ENCODE measurements at places on chromosomes 5 and 9.

DNA sequence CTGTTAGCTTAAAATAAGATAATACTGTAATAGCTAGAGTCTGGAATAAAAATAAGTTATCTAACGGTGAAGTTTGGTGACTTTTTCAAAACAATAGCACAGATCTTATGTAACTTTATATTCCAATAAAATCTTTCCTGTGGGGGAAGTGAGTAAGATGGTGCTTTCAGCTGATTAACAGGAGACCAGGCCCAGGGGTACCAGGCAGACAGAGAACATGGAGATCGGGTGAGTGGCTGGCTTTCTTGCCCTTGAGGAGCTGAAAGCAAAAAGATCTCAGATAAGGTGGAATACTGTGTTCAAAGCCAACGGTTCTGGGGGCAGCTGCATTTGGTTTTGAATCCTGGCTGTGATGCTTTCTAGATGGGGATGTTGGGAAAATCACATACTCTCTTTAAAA is 61.3 kb downstream of the MAT2B start:
- DNase-seq: no peak

GRCh38 chr9:81613002-81613812 is 76.1 kb downstream of the TLE1 start:
- DNase-seq: no peak

- no peak for DNase-seq
These were observed 8.2 kb downstream of the UNC5A start for GRCh38 chr5:176818391-176819098.

- no peak for DNase-seq
These were observed 42.0 kb downstream of the FBXO38 start for GRCh38 chr5:148425808-148426207.

DNA sequence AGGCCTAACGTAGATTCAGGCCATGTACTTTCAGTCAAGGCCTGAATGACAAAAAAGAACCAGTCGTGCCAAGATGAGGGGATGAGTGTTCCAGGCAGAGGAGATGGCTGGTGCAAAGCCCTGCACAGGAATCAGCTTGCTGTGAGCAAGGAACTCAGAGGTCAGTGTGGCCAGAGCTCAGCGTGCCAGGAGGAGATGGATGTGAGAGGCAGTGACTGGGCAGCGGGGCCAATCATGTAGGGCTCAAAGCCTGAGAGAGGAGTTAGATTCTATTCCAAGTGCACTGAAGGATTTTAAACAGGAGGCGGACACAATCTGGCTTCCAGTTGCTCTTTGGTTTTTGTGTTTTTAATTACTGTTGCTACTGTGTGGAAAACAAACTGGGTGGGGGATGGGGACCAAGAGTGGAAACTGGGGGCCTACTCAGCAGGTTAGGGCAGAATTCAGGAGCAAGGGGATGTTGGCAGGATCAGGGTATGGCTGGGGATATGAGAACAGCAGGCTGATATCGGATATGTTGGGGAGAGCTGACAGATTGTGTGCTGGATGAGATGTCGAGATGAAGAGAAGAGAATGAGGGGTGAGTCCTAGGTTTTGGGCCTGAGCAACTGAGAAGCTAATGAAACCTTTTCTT is 64.3 kb downstream of the ANGPTL2 start:
- DNase-seq: no peak

DNA sequence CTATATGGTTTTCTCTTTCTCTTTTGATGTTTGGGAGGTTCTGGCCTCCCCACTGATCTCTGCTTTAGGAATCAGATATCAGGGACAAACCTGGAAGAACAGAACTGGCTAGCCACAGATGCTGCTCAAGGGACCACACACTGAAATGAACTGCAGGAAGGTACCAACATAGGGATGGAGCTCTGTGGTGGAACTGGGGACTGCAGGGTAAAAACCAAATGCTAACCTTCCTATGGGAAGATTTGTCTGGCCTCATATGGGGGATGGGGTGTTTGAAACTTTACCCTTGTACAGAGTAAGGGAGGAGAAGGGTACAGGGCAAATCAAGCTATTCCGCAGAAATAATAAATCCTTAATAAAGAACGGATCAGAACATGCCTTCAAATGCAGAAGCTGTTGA is 49.4 kb downstream of the ELOVL7 start:
- no peak for DNase-seq

GRCh38 chr5:167720259-167720658 is 571.2 kb upstream of the WWC1 start:
- no peak for DNase-seq

DNA sequence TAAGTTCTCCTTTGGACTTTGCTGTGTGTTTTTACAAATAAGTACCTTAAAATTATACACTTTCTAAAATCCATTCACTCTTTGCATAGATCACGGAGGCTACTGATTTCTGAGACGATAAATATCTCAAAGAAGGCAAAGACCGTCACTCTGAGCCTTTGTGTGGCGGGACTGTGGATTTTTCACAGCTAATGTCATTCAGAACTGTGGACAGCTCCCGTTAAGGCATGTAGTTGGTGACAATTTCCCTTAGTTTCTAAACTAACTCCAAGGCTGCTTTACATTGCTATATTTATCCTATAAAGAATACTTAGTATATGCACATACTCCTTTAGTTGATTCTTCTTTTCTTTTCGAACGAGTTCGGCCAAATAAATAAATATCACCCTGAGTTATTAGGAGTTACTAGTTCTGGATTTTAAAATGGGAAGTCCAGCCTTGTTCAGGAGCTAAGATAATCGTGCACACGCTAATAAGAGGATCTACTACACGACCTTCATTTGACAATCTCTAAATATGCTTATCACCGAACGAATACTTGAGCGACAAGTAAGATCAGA is 1.8 kb downstream of the HCN1 start:
- DNase-seq: no peak

DNA sequence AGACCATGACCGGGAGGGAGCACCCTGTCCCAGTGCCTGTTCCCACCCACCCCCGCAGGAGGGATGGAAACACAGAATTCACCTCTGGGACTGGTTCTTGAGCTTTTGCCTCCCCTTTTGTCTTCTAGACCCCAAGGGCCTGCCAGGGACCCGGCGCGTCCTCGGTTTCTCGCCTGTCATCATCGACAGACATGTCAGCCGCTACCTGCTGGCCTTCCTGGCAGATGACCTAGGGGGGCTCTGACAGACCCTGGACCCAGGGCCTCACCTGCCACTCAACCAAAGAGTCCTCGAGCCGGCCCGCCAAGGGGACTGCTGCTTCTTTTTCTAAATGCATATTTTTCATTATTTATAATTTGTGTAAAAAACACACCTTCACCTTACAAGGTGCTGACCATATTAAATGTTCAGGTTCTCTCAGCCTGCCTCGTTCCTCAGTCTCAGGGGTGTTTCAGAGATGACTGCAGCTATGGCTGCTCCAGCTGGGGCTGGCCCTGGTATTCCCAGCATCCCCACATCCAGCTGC is 16.9 kb downstream of the CARD19 start:
- no peak for DNase-seq

- DNase-seq: no peak
These were observed 18.2 kb upstream of the DCP2 start for GRCh38 chr5:112958093-112959088.

DNA sequence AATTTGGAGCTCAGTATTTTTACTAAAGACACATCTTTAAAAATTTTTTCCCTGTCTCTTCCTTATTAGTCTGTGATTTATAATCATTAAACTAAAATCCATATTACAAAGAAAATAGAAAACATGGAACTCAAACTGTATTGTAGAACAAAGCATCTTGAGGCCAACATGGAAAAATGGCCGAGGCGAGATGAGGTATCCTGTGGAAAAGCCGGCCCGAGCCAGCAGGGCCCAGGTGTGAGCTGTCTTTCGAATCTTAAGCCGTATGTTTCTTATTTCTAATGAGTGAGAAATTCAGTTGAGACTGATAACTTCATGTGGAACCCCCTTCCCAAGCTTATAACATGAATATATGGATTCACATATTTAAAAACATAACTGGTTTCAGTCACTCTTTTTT is 170.4 kb upstream of the OTULINL start:
- no peak for DNase-seq

DNA sequence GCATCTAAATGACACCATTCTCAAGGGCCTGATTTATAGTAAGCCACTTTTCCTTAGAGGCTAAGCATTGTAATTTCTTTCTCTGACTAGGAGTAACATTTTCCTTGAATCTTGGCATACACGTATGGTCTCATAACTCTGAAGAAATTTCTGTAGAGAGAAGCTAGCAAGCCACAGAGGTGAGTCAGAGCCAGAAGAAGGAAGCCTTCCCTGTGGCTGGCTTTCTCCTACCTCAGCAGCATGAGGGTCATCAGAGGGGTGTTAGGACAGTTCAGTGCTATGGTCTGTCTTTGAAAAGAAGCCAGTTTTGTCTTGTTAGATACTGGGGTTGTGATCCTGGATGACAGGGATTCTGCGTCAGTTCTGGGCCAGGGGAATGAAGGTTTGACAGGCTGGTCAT is 3.2 kb downstream of the SNX30 start:
- DNase-seq: no peak

DNA sequence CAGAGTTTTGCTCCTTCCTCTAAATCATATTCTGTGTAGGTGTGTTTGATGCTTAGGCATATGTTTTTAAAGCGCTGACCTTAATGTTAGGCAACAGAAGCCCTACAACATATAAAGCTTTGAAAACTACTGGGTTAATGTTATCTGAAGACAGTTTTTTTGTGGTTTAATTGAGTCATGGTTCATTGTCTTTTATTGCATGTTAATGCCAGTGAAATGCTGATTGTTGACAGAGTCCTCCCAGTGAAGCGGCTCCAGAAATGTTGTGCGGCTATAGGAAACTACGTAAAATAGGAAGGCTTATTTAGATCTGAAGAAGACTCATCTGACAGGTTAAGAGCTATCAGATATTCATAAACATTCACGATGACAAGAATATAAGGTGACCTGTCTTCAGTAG is 424.6 kb downstream of the CCDC171 start:
- DNase-seq: no peak

DNA sequence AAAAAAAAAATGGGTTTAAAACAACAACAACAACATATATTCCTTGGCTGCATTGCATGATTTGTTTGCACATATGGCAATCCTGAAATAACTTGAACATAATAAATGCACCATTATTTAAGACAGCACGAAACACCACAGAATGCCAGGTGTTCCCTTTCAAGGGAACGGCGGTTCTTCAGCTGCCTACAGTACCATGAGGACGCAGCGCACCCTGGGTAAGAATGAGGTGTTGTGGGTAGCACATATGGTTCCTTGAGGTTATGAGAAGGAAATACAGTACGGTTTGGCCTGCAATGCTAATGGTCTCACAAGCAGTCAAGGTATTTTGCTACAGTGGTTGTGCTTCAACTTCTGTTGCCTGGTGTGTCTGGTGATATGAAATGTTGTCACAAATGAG is 174.8 kb downstream of the SLC12A2 start:
- DNase-seq: no peak

DNA sequence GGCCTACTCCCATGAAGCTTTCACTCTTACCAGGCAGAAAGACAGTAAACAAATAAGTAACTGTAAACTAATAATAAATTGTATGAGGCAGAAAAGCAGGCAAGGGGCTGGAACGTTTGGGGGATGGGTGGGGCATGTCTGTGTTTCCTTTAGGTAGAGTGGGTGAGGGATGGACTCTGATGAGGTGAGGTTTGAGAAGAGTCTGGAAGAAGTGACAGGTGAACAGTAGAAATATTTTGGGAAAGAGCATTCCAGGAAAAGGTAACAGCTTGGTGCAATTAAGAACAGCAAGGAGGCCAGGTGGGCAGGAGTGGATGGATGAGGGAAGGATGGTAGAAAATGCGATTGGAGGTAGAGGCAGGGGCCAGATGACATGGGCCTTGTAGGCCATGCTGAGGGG is 56.5 kb downstream of the PTTG1 start:
- no peak for DNase-seq

GRCh38 chr5:16899171-16899570 is 36.9 kb downstream of the MYO10 start:
- DNase-seq: no peak

- DNase-seq: no peak
These were observed 59.3 kb downstream of the RGS3 start for GRCh38 chr9:113522858-113523257.

DNA sequence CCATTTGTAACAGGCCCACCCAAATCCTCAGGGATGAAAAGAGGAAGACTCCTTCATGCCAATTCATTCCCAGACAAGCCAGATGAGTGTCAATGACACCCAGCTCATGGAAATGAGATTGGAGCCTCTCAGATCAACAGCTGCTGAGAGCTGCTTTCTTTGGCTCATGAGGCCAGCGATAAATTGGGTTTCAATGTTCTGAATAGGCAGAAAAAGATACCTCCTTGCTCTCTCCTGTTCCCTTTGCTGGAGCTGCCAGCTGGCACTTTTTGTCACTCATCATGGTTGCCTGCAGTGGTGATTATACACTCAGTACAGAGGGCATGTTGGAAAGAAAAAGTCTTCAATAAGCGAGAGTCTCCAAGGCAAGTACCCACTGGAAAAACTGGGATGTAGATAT is 47.1 kb downstream of the SH3RF2 start:
- no peak for DNase-seq

DNA sequence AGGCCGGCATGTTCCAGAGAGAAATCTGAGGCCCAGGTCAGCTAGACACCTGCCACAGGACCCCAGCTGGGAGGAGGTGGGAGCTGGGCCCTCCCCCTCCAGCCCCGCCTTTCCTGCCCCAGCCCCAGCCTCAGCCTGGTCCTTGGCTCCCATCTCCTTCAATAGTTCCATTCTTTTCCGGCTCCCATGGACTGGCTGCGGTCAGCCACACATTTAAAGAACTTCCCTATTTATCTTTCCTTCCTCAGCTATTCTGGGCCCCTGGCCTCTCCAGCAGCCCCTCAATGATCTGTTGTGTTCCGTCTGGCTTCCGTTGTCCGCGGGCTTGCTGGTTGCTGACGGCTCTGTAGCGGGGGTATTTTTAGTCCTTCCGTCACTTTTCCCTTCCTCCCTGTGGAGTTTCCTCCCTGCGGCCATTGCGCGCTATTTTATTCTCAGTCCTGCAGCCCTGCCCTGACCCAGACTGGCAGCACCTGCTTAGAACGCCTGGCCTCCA is 73.8 kb downstream of the AMBP start:
- DNase-seq: no peak

GRCh38 chr5:30104872-30105596 is 1088.5 kb upstream of the CDH6 start:
- no peak for DNase-seq

DNA sequence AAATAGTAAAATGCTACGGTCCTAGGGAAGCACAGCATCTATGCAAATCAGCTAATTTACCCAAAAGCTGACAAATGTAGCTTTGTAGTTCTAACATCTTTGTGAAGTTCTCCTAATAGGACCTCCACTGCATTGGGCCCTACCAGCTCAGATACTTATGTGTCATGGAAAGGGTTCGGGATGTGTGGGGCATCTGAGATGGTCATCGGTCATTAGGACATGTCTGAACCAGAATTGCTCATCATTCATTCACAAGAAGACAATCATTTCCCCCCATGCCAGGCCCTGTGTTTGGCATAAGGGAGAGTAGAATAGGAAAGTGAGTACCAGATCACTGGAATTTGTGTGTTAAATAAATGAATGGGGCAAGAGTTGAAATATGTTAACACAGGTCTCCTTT is 35.7 kb downstream of the PWWP2A start:
- DNase-seq: no peak

Measured in NCI-H774 (cell line).